ENCODE measurements at places on chromosomes 1 and 21.

DNA sequence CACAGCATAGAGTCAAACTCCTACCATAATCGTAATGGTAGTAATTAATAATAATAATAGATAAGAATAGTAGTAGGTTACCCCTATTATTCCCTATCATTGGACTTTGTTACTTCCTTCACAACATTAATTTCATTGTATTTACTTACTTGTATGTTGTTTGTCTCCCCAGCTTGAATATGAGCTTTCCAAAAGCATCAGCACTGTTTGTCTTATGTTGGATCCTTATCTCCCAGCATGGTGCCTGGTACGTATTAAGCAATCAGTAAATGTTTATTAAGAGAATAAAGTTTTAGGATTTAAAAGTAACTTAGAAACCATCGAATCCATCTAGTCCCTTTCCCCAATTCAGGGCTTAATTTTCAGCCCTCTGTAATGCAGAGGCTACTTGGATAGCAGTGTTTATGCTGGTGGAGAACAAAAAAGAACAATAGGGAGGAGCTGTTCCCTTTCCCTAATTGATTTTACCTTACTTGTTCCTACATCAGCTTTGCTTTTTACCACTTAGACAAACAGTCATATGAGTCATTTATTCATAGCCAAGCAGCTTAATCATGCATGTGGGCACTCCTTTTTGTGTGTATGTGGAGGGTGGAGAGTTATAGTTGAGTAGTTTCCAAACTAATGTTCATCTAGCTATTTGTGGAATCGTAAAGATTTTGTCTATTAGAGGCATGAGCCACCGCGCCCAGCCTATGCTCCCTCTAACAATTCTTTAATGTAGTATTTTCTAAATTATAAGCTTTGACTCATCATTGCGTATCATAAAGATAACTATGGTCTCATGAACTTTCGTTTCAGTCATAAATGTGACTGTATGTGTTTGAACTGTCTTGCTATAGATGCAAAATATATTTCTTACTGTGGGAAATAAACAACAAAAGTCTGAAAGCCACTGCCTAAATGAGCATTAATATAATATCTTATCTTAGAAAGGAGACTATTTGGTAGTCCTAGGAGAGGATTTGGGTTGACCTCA is 20.9 kb upstream of the DR1 start:
- peak; percentile 86 for DNase-seq

DNA sequence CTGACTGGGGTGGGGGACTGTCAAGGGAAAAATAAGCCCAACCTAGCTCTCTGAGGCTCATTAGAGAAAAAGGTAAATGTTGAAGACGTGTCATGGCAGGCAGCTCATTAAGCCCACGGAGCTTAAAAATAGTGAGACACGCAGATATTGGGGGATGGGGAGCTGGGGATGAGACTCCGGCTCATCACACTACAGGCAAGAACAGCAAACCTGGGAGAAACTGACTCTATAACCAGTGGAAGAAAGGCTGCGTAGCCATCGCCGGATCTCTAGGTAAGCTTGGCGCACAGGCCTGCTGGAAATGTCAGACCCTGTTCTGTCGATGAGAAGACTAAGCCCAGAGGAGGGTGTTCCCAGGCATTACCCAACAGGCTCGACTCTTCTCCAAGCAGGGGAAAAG is 78.0 kb downstream of the SYT2 start:
- DNase-seq = no peak

- peak; percentile 57 for DNase-seq
Observed at GRCh38 chr1:43373066-43373940, 5.5 kb upstream of the ELOVL1 start.

DNA sequence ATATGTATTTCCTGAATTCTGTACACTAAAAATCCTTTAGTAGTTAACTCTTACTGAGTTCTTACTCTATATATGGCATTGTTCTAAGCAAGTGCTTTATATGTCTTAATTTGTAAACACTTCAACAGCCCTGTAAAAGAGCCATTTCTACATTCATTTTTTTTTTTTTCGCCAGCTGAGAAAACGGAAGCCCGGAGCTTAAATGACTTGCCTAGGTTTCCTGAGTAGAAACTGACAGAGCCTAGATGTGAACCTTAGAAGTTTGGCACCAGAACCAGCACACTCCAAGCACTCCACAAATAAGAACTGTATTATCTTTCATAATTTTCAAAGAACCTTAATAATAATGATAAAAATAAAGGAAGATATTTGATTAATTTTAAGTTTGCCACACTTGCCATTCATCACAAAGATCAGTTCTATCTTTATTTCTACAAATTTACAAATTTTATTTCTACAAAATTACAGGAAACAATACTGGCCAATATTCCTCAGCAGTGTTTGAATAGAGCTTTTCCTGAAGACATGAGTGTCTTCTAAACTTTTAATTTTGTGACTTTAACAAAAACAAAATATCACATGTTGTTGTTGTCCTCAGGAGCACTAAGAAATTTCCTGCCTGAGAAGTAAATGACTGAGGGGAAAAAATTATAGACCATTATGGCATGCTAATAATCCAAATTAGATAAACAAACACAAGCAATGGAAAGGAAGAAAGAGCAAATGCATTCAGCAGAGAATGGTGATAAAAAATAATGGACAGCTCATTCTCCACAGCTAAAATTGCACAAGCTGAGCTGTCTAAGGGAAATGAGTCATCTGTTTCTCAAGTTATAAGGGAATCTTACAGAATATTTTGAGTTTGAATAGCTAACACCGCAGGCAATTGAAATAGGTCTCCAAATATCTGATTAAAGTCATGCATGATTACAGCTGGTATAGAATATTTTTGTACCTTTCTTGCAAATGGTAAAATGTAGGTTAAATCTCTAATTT is 71.2 kb downstream of the DPYD start:
- peak; percentile 57 for DNase-seq

GRCh38 chr1:199101635-199102034 is 462.8 kb downstream of the PTPRC start:
- DNase-seq = no peak

GRCh38 chr1:44822131-44822701 is 13.9 kb downstream of the BTBD19 start:
- DNase-seq = no peak

- DNase-seq = no peak
Observed at GRCh38 chr1:93029317-93029716, 49.8 kb upstream of the MTF2 start.

DNA sequence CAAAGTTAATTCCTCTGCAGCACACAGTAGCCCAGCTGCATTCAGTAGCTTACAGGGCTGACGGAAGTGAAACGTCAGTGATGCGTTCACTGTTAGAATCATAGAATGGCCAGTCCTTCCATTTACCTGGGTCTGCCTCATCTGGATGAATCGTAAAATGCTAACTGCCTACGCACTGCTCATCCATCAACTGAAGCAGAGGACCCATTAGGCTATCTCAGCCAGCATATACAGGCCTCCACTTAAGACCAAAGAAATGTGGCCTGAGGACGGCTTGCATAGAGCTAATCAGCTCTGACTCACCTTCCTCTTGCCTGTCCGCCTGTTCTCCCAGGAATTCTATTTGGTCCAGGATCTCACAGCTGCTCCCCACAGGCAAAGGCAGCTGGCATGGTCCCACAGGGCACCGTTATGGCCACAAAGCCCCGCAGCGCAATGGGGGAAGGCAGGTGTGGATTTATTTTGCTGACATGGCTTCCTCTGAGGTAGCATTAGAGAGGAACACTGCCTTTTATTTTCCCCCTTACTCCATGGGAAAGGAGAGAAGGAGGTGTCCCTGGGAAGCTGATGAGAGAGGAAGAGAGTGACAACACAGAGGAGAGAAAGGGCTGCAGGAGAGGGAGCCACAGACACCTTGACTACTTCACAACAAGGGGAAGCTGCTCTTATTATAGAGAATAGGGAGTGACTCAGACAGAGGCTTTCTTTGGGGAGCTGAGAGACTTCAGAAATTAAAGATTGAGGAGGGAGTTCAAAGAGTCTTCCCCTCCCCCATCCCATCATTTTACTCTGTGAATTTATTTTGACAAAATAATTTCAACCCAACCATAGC is 177.6 kb downstream of the HHIPL2 start:
- no peak for DNase-seq

- no peak for DNase-seq
Observed at GRCh38 chr1:202961220-202961880, 3.2 kb upstream of the ADIPOR1 start.

DNA sequence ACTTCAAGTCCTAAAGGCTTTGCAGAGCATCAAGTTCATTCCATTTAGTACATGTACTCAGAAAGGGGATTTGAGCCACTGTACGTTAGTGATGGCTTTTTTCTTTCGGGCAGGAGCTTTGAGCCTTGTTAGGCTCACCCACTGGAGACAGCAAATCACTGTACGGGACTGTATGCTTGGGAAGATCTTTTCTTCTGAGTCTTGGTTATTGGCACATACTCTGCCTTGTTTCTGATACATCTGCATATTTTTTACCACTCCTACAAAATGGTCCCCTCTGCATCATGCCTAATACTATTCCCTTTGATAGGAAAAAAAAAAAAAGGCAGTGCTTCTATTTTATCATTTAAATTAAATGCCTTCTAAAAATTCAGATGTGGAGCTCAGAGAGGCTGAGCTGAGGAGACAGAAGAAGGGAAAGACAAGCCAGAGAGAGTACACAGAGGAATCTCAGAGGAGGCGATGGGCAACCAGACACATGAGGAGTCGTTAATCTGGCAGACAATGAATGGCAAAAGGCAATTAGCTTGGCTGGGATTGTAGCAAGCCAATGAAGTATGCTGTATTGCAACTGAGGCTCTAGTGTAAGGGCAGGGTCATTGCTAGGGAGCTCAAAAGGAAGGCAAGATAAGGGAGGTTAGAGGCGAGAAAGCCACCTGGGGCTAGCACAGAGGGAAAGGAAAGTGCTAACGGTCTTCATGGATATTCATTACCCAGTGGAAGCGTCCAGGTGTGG is 39.4 kb downstream of the PHC2 start:
- DNase-seq = no peak
